Esophagus (tissue), 2 donors: ENCODE measurements at places on chromosomes 6 and 20. TPM values are rescaled to one million over a fixed set of nuclear protein-coding genes. Genes with fewer than 3 reads are reported as not detected.

Gene RNF39
- 15.6 TPM for polyA plus RNA-seq

Gene TSHZ2
- polyA plus RNA-seq: 4.6 TPM

Gene PFDN4
- 48.3 TPM for polyA plus RNA-seq

Gene SNHG17
- 39.3 TPM for polyA plus RNA-seq

Gene PRICKLE4
- 7.3 TPM for polyA plus RNA-seq

Gene PRKN
- polyA plus RNA-seq: 0.45 TPM

Gene KCNK16
- polyA plus RNA-seq: not detected

Gene SAMD5
- 7.2 TPM for polyA plus RNA-seq

Gene MOXD1
- 15.4 TPM for polyA plus RNA-seq

Gene TREML2
- 0.01 TPM for polyA plus RNA-seq

Gene DLGAP4
- 24.3 TPM for polyA plus RNA-seq
